ENCODE measurements at places on chromosomes 16 and 17. TPM values are rescaled to one million over a fixed set of nuclear protein-coding genes. Genes with fewer than 3 reads are reported as not detected.

Gene TMEM92
- 18.5 TPM for total RNA-seq

Gene MYH1
- total RNA-seq = not detected

Gene PRMT7
- total RNA-seq = 45.4 TPM

Gene CHCT1
- not detected for total RNA-seq

Gene UTS2R
- total RNA-seq = not detected

Gene MT1F
- 40.0 TPM for total RNA-seq

Gene ZP2
- 0.27 TPM for total RNA-seq

Gene MEIOB
- 0.27 TPM for total RNA-seq

Gene PRR35
- total RNA-seq = not detected

Gene AANAT
- total RNA-seq = not detected

Gene SLC35G6
- total RNA-seq = not detected

Gene TEX19
- not detected for total RNA-seq

Gene PRCD
- total RNA-seq = 1.2 TPM

Gene CLEC3A
- not detected for total RNA-seq

Gene TMC5
- 54.5 TPM for total RNA-seq

Gene KRTAP3-1
- total RNA-seq = not detected

Gene RHBDL1
- total RNA-seq = 5.7 TPM

Gene SLC26A11
- total RNA-seq = 8.0 TPM

Gene MYO1C
- 280 TPM for total RNA-seq

Gene KRT31
- not detected for total RNA-seq

Gene CDH15
- not detected for total RNA-seq

Gene GALR2
- 0.19 TPM for total RNA-seq

Gene PSMC5
- total RNA-seq = 138 TPM

Gene NEK8
- total RNA-seq = 6.7 TPM

Gene C16orf92
- not detected for total RNA-seq

Gene KCNJ12
- 0.82 TPM for total RNA-seq

Gene C1QTNF1
- 10.4 TPM for total RNA-seq

Gene SAT2
- total RNA-seq = 77.3 TPM

Gene MAFG
- total RNA-seq = 16.0 TPM

Gene FSCN2
- 1.0 TPM for total RNA-seq

Gene DYNC1LI2
- total RNA-seq = 162 TPM

Gene TERB1
- 0.22 TPM for total RNA-seq

Gene MYH13
- total RNA-seq = 0.11 TPM

Gene ADAD2
- not detected for total RNA-seq

Gene AIPL1
- not detected for total RNA-seq

Gene LRRC75A
- total RNA-seq = 43.2 TPM

Gene P2RX1
- total RNA-seq = 4.8 TPM

Gene ACSM5
- total RNA-seq = 0.20 TPM

Gene KRT12
- total RNA-seq = 4.4 TPM

Gene SAMD14
- total RNA-seq = 0.77 TPM

Gene TEX14
- total RNA-seq = 0.10 TPM

Gene OTOP2
- total RNA-seq = 5.7 TPM

Gene HS3ST4
- total RNA-seq = not detected

Gene C16orf95
- total RNA-seq = 5.0 TPM

Gene TMED6
- total RNA-seq = 3.6 TPM

Gene HEXIM2
- total RNA-seq = 8.1 TPM

Gene C17orf113
- total RNA-seq = 0.84 TPM

Gene SMARCD2
- 124 TPM for total RNA-seq

Gene HNF1B
- 34.8 TPM for total RNA-seq

Gene KRT28
- total RNA-seq = not detected

Measured in colonic mucosa (tissue), 4 donors.